Activated CD4-positive, alpha-beta T cell treated with anti-CD3 and anti-CD28 coated beads, Interleukin-2, amount 50 U/mL, for 1 hour (primary cell): ENCODE measurements at places on chromosomes 3 and 15.

DNA sequence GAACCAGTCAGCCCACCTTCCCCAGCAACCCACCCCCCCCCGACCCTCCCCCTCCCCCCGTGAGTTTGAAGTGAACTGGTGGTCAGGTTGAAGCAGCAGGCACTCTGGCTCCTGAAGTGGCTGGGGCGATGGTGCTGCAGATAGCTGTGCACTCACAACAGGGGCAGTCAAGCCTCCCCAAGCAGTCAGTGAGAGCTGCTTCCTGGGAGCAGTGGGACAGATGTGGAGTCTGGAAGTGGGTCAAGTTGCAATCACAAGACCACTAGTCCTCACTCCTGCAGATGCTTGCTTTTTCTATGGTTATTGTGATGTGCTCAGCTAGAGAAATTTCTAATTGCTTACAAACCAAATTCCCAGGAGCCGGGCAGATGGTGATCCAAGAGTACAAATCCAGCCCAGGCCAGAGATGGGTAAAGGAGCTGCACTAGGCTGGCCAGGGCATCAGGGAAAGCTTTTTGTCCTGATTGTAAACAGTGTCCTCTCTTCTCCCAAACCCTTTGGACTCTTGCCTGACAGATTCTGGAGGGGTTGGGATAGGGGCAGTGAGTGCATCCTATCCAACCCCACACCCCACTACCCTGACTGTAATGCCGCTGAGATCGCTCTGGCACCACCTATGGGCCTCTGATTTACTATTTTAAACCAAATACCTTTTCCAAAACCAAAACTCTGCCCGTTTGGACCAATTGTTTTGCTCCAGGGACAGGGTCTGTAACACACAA, 9.8 kb upstream of the CLPX start:
- no peak for DNase-seq

- DNase-seq: no peak
These were observed 79.0 kb upstream of the CDV3 start for GRCh38 chr3:133494469-133494868.

DNA sequence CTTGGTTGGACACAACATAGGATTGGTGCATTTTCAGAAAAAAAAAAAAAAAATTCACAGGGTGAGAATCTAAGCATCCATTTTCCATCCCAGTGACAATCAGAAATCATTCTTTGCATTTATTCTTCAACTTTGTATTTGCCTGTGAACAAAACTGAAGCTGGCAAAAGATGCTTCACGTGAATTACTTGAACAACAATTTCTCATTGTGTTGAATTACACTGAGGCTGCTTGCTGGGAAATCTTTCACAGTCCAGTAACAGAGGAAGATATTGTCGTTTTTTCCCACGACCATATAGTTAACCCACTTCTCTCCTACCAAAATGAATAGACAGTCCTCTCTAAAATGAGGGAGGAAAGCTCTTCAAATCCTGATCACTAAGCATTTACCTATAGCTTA, 4.3 kb upstream of the SLCO3A1 start:
- DNase-seq: no peak

GRCh38 chr3:126968391-126969390, 14.2 kb upstream of the PLXNA1 start:
- no peak for DNase-seq

DNA sequence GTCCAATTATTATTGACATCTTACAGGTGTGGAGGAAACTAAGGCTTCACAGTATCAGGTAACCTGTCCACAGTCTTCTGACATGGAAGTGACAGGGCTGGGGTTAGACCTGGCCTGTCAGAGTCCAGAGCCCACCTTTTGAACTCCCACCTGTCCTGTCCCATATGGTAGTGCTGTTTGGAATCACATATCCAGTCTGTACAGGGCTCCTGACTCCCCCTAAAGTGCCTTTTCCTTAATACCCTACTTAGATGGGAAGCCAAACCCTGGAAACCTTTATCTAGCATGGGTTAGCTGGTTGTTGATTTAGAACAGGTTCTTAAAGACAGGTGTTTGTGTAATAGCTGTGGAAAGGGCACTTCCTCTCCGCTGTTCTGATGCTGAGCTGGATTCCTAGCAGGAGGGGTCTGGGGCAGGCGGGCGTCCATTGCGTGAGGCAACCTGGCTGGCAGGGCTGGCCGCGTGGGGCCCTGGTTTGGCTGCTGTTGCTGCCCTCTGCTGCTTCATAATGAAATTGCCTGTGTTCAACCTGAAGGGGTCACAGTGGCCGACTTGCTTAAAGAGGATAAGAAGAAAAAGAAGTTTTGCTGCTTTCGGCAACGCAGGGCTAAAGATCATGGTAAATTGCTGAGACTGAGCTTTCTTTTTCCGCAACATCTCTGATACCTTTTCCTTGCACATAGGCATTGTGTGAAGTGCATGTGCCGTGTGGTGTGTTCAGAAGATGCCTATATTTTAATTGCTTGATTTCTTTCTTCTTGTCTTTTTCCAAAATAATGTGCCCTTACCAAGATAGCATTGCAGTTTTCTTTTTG, 136.2 kb downstream of the CHDH start:
- DNase-seq: peak; percentile 50

DNA sequence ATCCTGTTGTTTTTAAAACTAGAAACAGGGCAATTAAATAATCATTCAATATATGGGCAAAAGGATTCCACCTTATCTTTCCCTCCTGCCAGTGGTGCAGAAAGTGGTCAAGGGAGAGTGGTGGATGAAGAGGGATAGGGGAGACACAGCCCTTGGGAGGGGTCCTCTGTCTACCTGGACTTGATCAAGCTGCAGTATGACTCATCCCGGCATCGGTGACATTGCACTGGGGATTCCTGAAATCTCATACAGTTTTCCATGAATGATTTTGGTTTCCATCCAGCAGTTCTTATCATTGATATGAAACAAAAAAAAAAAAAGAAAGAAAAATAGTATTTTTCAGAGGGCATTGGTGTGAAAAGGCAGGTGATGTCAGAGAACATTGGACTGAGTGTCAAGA, 62.9 kb downstream of the CMTM8 start:
- DNase-seq: no peak

GRCh38 chr15:31525988-31526665, 199.5 kb downstream of the KLF13 start:
- no peak for DNase-seq

DNA sequence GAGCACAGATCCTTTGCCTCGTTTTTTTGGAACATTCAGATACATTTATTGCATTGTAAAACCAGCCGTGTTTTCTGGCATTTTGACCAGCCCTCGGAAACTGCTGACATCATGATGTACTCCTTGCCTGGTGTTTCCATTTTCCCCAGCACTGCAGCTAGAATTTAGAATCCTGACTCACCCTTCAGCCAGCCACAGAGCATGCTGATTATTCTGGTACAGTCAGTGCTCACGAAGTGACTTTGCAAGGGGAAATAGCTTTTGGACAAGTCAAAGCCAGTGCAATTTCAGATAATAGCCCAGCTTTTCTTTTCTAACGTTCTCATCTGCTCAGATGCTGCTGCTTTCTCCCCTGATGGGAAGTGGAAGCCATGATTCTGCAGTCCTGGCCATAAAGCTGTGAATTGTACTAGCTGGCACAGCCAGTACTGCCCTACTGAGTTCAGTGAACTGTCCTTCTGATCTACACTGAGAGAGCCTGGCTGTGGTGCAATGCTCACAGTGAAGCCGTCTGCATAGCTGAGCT, 12.1 kb upstream of the CNBP start:
- no peak for DNase-seq

GRCh38 chr15:90327311-90327710, 24.8 kb upstream of the ZNF774 start:
- no peak for DNase-seq

- no peak for DNase-seq
These were observed 134.8 kb upstream of the MEF2A start for GRCh38 chr15:99430881-99431401.

DNA sequence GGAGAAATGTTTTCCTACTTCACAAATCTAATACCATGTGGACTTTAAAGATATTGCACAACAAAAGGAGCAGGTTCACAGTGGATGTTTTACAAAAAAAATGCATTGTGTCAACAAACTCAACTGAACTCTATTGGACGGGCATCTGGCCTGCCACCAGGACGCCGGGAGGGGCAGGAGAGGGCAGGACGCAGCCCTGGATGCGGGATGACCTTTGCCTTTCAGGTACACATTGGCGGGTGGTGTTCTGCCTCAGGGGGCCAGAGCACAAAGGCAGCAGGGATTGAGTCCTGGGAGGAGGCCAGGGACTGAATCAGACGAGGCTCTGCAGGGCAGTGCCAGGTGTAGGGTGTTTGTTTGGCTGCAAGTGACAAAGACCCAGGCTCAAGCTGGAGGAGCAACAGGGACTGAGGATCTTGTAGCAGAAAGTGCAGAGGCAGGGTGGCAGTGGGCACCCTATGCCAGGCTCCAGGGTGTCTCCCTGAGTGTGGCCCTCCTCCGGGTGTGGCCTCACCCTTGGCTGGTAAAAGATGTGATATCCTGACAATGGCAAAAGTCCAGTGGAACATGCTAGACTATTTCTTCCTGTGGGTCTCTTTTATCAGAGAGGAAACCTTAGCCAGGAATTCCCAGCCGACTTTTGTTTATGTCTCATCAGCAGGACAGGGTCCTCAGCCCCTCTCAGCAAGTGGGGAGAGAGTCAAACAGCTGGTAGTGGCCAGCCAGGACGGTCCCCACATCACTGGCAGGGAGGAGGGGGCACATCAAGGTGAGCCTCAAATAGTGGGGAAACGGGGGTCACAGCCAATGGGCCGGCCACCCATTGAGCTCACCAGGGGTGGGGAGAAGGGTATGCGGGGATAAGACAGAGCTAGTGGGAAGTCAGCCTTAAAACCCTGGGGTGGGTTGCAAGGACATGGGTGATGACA, 29.7 kb upstream of the KLF13 start:
- no peak for DNase-seq

- no peak for DNase-seq
These were observed 8.7 kb downstream of the FOXL2 start for GRCh38 chr3:138938056-138938876.

- DNase-seq: no peak
These were observed 2.9 kb upstream of the FES start for GRCh38 chr15:90881181-90881977.

- no peak for DNase-seq
These were observed 101.2 kb upstream of the TP63 start for GRCh38 chr3:189529889-189530471.

- DNase-seq: no peak
These were observed 43.8 kb downstream of the ZNF710 start for GRCh38 chr15:90044916-90045371.

- DNase-seq: no peak
These were observed 143.6 kb upstream of the GOLIM4 start for GRCh38 chr3:168239287-168239686.

GRCh38 chr3:181921220-181921619, 209.5 kb downstream of the SOX2 start:
- no peak for DNase-seq

- no peak for DNase-seq
These were observed 142.1 kb downstream of the NUP210 start for GRCh38 chr3:13277860-13278531.

GRCh38 chr3:66083784-66084213, 45.1 kb upstream of the MAGI1 start:
- no peak for DNase-seq

DNA sequence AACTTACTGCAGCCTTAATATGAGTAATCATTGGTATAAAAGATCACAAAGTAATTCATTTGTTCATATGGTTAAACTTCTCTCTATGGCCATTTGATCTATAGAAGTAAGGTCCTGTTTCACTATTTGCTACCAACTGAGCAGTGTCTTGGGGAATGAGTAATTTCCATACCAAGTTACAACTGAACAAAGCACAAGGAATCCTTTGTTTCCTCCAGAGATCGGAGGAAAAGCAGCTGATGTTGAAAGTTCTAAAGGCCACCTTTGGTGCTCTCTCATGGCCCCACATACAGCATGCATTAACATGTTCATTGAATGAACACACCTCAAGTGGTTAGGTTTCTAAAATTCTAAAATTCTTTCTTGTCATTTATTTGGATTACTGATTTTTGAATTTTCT, 7.1 kb upstream of the CNTN3 start:
- DNase-seq: no peak

GRCh38 chr3:161409069-161409468, 37.8 kb upstream of the SPTSSB start:
- peak; percentile 21 for DNase-seq

DNA sequence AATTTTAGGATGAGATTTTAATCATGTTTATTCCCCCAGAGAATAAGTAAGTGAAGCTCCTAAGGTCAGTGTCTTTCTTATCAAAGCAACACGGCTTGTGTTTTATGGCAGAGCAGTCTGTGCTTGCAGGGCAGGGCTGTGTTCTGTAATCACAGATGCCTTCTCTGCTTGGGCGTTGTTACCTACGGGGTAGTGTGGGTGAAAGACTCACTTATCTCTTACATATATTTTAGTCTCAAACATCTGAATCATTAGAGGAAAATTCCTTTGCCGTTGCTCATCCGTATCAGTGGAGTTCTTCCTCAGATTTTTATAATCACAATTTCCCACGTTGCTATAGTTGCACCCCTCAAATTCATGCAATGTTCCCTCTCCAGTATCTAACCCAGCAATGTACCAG, 271.7 kb upstream of the MEIS2 start:
- no peak for DNase-seq

DNA sequence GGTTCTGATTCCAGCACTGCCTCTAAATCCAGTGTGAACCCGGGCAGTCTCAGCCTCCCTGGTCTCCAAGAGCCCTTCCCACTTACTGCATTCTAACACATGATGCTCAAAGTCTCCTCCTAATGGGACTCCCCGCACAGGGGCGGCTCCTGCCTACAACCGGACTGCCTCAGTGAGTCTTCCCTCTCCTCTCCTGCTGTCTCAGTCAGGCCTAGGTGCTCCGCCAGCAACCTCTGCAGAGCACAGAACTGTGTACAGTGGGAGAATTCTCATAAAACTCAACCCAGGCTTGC, 28.9 kb downstream of the TBC1D2B start:
- DNase-seq: no peak

- no peak for DNase-seq
These were observed 177.9 kb downstream of the CDIN1 start for GRCh38 chr15:36757189-36757814.

GRCh38 chr3:31009881-31010280, 115.4 kb upstream of the GADL1 start:
- DNase-seq: no peak

DNA sequence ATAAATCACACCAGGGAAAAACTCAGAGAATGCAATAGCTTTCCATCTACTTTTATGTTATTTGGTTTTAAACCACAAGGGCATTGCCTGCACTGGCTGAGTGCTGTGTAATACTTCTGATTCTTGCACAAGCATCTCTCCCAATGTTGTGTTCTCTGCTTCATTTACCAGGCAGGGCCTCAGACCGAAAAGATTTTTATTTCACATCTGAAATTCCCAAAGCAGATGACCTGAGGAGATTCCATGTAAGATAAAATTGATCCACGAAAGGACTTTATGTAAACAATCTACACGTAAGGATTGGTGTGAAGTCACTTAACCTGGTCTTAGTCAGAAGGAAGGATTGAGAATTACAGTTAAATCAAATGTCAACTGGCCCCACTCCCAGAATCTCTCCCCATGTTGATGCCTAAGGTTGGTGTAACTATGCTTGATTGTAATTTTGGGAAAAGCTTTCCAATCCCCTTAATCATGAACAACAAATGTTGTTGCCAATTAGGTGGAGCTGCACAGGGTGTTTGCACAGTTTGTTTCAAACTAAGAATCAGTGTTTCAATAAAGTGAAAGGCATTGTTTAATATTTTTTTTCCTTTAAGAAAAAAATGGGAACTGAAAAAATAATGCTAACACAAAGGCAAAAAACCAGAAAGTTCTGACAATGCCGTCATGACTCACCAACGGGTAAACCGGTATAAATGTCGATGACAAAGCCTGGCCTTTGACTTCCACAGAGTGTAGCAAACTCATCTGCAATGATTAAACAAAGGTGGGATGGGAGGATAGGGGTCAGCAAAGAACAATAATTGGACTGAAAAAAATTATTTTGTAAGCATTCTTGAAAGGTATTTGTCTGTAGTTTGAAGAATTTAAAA, 128.6 kb downstream of the DUT start:
- no peak for DNase-seq
